ENCODE measurements at places on chromosomes 1 and 21.

GRCh38 chr1:157288006-157288405, 149.8 kb upstream of the ETV3 start:
- DNase-seq, result no peak

DNA sequence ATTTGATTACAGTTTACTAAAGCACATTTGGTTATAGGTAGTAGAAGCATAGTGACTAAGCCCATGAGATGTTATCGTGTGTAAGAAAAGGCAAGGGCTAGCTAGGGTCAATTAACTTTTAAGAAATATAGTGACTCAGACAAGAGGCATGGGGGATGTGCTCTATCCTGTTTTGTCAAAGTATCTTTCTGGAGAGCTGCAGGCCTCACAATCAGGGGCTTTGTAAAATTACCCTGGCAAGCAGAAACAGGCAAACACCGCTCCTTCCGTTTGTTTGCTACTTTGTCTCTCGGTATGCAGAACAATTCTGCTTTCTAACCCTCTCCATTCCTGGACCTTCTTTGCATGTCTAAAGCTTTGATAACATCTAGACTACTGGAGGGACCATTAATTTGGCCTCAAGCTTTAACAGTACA, 26.1 kb upstream of the ZNF697 start:
- peak; percentile 44 for DNase-seq

GRCh38 chr1:13642306-13643004, 57.5 kb upstream of the PRDM2 start:
- DNase-seq, result no peak

DNA sequence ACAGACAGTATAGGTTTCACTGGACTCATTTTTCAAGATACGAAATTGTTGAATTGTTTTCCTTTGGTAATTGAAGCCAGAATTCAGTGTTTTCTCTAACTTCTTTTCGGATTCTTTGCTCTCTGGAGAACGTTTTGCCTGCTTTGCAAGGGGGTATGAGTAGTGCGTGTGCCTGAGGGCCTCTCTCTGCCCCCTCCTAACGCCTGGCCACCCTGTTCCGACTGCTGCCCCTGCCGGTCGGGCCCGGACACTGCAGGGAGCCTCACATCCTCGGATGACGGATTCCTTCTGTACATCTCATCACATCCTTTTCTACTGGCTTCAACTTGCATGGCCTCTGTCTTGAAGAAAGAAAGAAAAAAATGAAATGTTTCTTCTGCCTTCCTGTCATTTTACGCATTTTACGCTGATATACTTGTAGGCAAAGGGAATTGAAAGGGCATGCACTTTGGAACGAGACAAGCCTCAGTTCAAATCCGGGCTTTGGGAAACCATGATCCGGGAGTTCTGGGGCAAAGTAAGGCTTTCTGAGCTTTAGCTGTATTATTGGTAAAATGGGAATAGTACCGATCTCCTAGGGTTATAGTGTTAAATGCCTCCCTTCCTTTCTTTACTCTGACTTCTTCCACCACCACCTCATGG, 65.1 kb downstream of the DISC1 start:
- peak; percentile 52 for DNase-seq

GRCh38 chr1:206716870-206717673, 32.4 kb downstream of the MAPKAPK2 start:
- DNase-seq, result peak; percentile 58

DNA sequence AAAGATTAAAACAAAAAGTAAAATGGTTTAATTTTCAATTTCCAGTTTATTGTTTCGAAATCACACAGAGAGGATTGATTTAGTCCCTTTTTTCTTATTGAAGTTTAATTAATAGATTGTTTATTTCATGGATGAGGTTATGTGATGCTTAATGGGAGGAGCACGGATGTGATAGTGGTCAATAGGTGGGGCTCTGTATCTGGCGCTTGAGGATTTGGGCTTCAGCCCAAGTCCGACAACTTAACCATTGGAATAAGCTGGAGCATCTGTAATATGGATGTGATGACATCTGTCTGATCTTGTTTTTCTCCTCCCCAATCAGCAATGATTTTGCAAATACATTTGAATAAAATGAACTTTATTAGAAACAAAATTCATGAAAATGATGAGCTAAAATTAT, 169.2 kb downstream of the LYPLAL1 start:
- DNase-seq, result no peak
